ENCODE measurements at places on chromosomes 5 and 9.

DNA sequence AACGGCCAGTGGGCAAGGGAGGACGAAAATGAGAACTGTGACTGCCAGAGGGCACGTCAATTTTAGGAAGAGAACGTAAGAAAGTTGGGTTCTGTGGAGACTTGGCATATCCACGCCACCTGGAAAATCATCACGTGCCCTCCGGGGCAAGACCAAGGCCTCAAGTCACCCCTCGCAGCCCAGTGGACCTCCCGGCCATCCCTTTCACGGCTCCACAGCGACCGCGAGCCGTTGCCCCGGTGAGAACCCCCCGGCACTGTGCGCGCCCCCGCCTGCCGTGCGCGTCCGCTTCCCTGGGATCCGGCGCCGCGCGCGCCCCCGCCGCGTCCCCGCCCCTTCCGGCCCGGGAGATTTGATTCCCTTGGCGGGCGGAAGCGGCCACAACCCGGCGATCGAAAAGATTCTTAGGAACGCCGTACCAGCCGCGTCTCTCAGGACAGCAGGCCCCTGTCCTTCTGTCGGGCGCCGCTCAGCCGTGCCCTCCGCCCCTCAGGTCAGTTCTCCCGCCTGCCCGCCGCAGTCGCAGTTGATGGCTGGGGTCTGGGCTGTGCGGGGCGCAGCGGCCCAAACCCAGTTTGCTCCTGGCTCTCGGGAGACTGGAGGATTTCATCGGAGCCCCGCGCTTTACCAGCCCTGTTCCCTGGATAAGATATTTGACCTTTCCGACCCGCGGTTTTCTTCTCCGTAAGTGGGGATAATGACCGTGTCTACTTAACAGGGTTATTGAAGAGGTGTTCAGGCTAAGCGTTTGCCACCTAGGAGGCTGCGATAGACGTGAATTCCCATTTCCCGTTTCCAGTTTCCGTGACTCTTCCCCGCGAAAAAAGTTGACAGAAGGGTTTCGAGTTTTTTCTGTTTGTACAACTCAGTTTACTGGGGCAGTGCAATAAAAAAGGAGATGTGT lies at the start of gene MELK:
TSS of gene MELK (plus strand) at position 381 of the 904 bp plus-strand sequence. CDS start 8,787 bp downstream, outside the sequence.
- peak; percentile 86 for DNase-seq

- DNase-seq = no peak
Observed at GRCh38 chr9:81849631-81850259, 78.5 kb upstream of the SPATA31D4 start.

DNA sequence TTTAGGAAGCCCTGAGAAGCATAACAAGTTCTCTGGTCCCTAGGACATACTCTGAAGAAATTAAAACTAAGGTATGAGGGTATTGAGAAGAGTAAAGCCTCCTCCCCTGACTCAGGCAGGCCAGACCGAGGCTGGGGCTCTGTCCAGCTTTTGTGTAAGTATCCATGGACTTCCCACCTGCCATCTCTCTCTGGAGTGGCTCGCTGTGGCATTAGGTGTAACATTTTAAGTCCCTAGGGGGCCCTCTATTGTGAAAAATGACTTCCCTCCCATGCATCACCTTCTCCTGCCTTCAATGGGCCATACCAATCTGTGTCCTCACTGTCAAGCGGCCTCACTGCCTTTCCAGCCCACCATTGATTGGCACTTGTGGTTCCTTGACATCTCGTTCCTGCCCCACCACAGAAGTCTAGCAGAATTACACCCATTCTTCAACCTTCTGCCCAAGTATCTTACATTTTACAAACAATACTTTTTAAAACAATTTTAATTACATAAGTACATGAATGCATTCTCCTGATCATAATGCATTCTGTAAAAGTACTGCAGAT lies 205.5 kb downstream of the SLIT3 start:
- no peak for DNase-seq

- peak; percentile 61 for DNase-seq
Observed at GRCh38 chr5:11128021-11128420, 367.0 kb upstream of the DAP start.

DNA sequence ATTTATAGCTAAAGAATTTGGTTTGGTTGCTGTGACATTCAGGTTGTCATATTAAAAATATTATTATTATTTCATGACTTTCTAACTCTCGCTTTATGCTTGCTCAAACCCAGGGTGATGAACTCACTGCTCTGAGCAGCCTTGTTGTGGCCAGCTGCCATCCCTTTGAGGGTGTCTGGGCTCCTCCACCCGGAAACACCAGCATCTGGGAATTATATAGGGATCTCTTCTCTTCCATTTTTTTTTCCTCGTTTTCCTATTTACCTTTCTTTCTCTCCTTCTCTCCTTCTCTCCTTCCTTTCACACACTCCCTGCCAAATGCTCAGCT lies 355.8 kb upstream of the SMARCA2 start:
- no peak for DNase-seq

GRCh38 chr5:92421196-92421595 lies 1038.1 kb upstream of the ARRDC3 start:
- DNase-seq = no peak

- no peak for DNase-seq
Observed at GRCh38 chr5:139100825-139101224, 97.3 kb downstream of the SIL1 start.

DNA sequence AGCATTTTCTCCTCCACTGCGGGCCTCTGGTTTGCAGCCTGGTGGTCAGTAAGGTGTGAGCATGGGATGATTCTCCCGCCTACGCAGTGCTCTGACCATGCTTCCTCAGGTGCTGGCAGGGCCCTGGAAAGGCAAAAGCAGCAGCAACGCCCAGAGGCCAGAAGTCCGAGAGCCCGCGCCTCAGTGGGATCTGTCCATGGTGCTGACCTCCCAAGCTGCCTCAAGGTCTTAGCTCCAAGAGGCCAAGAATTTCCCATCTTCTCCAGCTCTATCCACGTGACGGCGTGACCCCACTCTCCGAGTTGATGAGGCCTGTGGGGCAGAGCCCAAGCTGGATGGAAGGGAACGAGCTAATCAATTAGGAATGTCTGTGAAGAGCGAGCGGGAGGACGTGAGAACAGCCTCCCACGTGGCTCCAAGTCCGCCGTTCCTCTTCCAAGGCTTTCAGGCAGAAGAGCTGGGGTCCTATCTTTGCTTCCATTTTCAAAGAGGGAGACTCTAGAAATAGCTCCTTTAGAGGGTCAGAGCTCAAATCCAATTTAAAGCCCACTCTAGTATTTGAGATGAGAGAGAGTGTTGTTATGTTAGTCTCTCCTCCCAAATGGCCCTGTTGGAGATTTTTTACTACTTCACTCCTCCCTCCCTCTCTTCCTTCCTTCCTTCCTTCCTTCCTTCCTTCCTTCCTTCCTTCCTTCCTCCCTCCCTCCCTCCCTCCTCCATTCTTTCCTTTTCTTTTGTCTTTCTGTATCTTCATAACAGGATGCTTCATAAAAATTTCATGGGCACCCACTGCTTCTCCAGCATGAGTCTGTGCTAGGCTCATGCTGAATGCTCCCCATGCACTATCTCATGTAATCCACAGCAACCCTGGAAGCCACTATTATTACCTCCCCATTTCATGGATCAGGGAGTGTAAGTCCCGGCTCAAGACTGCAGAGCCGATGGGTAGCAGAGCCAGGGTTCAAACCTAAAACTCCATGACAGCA lies 69.3 kb downstream of the OLFM1 start:
- DNase-seq = no peak

DNA sequence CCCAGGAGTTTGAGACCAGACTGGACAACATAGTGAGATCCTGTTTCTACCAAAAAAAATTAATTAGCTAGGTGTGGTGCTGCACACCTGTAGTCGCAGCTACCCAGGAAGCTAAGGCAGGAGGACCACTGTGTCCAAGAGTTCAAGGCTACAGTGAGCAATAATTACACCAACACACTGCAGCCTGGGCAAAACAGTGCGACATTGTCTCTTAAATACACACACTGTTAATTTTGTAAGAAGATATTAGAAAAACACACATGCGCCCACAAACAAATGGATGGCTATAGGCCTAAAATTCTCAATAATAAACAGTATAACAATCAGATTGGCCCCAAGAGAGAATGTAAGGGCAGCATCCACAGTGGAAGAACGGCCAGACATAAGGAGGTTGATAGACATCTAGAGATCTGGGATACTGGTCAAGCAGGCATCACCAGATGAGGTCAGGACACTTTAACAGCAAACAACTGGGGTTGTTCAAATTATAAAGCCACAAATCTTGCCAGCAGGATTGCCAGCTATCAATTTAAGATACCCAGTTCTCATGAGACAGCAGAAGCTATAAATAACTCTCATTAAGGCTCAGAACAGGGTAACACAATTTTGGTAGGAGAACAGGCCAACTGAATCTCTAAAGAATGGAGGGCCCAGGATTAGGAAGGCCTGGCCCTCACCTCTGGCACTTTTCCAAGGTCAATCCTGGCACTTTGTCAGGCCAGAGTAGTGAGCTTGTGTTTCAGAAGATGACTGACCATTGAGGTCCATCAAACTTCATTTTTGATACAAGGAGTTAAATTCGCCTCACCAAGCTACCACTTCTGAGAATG lies 29.5 kb downstream of the GOLPH3 start:
- no peak for DNase-seq

DNA sequence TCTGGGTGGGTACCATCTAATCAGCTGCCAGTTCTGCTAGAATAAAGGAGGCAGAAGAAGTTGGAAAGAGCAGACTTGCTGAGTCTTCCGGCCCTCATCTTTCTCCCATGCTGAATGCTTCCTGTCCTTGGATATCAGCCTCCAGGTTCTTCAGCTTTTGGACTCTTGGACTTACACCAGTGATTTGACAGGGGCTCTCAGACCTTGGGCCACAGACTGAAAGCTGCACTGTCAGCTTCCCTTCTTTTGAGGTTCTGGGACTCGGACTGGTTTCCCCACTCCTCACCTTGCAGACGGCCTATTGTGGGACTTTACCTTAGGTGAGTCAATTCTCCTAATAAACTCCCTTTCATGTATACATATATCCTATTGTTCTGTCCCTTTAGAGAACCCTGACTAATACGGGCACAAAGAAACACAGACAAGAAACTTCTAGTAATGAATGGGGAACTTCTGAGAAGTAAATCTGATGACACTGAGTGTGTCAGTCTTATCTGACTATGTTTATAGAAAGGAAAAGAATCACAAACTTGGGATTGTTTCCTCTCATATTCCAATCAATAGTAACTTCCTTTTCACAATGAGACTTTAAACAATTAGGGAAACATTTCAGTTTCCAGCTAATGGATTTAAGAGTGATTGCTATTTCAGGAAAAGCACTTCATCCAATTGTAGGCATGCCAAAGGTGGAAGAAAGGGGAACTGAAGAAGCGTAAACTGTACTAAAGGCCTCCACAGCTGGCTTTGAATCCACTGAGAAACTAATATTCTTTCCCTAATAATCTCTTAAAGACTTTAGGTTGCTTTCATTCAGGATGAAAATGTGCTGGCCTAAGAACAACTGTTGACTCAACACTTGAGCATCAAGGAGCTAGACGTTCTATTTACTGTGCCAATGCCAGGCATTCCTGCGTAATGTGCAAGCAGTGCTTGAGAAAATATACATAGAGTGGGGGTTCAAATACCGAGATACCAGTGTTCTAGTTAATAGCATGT lies 127.9 kb upstream of the PTGER4 start:
- no peak for DNase-seq

DNA sequence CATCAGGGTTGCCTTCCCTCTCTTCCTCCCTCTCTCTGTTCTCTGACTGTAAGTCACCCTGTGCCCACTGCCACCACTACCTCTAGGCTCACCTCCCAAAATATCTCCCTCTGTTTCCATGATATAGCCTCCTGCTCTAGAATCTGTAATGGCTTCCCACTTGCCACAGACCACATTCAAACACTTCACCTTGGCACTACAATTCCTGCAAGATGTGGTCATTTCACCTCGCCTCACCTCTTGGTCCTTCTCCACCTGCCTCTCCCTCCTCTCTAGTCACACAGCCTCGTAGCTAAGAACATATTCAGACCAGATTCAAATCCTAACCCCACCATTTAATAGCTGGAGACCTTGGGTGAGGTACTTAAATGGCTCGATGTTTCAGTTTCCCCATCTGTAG lies 56.9 kb downstream of the SERINC5 start:
- DNase-seq = no peak

- no peak for DNase-seq
Observed at GRCh38 chr9:95018099-95018936, 291.8 kb downstream of the AOPEP start.

DNA sequence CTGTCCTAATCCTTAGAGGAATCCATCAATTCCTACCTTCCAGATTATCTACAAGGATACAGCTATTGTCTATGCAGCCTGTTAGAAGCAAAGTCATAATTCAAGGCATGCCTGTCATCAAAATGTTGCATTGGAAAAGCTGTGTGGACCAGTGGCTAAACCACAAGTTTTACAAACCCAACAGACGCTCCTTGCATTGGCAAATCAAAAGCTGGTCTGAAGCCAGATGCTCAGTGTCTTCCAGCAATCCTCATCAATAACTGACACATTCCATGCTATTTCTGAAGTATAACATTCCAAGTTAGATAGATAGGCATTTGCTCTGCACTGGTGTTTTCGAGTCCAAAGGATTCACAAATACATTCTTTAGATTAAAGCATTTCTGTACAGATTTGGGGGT lies 213.6 kb downstream of the EBF1 start:
- DNase-seq = peak; percentile 80

GRCh38 chr5:123436201-123436600 lies 13.0 kb upstream of the CEP120 start:
- DNase-seq = no peak

- no peak for DNase-seq
Observed at GRCh38 chr9:96777426-96777864, 442 bp downstream of the ZNF510 start.

GRCh38 chr5:67051164-67051563 lies 145.4 kb downstream of the CD180 start:
- DNase-seq = no peak

GRCh38 chr5:148458036-148458888 lies 74.5 kb downstream of the FBXO38 start:
- DNase-seq = no peak

DNA sequence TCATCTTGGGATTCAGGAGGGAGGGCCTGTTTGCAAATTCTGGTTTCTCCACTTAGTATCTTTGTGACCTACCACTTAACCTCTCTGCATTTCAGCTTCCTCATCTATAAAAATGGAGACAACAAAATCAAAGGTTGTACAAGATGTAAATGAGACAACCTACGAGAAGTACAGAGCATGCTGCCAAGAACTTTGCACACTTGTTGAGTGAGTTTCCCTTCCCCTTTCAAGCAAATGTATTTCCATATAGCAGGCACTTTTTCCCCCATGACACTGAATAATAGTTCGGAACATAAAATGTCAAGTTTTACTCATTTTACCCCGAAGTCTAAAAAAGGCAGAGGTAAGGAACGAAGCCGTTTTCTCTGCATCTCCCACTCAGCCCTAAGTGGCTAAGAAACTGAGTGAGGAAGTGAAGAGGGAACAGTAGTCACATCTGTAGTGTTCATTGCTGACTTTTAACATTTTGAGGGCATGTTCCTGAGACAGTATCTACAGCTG lies 159.0 kb downstream of the TLE1 start:
- DNase-seq = no peak

DNA sequence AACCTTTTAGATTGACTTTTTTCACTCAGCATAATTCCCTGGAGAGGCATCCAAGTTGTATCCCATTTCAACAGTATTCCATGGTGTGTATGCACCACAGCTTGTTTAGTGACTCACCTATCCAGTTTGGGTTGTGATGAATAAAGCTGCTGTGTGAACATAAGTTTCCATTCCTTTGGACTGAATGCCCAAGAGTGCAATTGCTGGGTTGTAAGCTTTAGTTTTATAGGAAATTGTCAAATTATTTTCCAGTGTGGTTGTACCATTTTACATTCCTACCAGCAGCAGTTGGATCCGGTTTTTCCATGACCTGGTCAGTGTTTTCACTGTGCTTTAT lies 60.9 kb upstream of the TMED7 start:
- DNase-seq = peak; percentile 26
